Thoracic aorta (tissue), 2 donors: ENCODE measurements at places on chromosomes 1 and 21. TPM values are rescaled to one million over a fixed set of nuclear protein-coding genes. Genes with fewer than 3 reads are reported as not detected.

GRCh38 chr1:64595871-64596515 is 126.1 kb downstream of the CACHD1 start:
- no peaks in the 10 kb centered on the region for H3K27me3 ChIP-seq
- no peak for DNase-seq
- H3K36me3 ChIP-seq = no peaks in the 10 kb centered on the region
- H3K4me1 ChIP-seq = no peaks in the 10 kb centered on the region
- H3K27ac ChIP-seq = no peak overlapping the region
- H3K4me3 ChIP-seq = no peak overlapping the region

DNA sequence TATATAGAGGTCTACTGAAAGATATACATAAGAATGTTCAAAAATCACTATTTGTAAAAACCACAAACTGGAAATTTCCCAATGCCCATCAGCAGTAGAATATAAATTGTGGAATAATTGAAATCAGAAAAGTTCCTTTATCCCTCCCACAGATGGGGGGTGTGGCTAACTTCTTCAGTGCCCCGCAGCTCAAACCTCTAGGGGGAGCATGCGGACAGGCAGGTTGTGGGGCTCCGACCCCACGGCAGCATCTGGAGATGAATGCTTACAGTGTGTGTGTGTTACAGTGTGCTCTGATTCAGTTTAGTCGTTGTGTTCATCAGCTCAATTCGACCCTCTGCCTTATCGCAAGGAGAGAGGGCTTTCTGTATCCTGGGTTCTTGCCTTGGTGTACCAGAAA is 262.1 kb upstream of the LRRC7 start:
- no peak overlapping the region for H3K27ac ChIP-seq
- H3K27me3 ChIP-seq = no peaks in the 10 kb centered on the region
- H3K4me3 ChIP-seq = no peak overlapping the region
- H3K36me3 ChIP-seq = no peaks in the 10 kb centered on the region
- no peak for DNase-seq

GRCh38 chr1:64984737-64985136 is 18.4 kb upstream of the JAK1 start:
- H3K4me3 ChIP-seq = no peak overlapping the region
- H3K4me1 ChIP-seq = peaks cover 11% of the 10 kb centered on the region
- H3K36me3 ChIP-seq = peaks cover 20% of the 10 kb centered on the region
- no peaks in the 10 kb centered on the region for H3K27me3 ChIP-seq

- no peaks in the 10 kb centered on the region for H3K36me3 ChIP-seq
- H3K4me3 ChIP-seq = no peak overlapping the region
- no peaks in the 10 kb centered on the region for H3K27me3 ChIP-seq
- no peak for DNase-seq
These were observed 130.8 kb downstream of the FAF1 start for GRCh38 chr1:50829014-50829958.

DNA sequence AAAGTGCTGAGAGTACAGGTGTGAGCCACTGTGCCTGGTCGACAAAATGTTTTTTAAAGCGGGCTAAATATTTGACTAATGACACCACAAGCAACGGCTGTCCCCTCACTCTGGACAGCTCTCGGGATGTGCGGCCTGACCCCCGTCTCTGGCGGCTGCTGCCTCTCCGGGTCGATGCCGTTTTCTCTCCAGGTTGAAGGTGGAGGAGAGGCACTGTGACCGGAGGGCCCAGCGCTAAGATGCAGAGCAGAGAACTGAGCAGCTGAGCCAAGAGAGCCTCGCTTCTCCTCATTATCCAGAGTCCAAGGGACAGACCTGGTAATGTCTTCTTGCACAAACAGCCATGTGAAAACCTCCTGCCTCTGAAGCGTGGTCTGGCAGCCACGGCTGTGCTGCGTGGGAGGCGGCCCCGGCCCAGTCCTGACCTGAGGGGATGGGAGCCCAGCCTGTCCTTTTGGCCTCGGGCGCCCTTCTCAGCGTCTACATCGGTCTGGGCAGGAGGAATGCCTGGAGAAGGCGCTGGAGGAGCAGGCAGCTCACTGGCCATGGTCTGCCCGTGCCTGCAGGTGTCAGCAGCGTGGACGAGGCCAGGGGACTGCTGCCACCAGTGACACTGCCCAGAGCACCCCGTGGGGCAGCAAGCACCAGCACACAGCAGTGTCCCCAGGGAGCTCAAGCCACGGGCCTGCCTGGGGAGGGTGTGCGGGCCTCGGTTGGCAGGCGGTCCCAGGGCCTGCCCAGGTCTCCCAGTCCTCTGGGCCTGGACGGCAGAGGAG is 10.3 kb downstream of the MORN1 start:
- no peaks in the 10 kb centered on the region for H3K27me3 ChIP-seq
- peaks cover 3% of the 10 kb centered on the region for H3K4me1 ChIP-seq
- no peak overlapping the region for H3K27ac ChIP-seq
- no peaks in the 10 kb centered on the region for H3K36me3 ChIP-seq
- no peak overlapping the region for H3K4me3 ChIP-seq
- no peak for DNase-seq

- H3K27ac ChIP-seq = no peak overlapping the region
- H3K4me3 ChIP-seq = no peak overlapping the region
- H3K27me3 ChIP-seq = no peaks in the 10 kb centered on the region
- peaks cover 12% of the 10 kb centered on the region for H3K4me1 ChIP-seq
- no peak for DNase-seq
These were observed 72.6 kb upstream of the RGL1 start for GRCh38 chr1:183732236-183732880.

- no peak overlapping the region for H3K27ac ChIP-seq
- H3K4me3 ChIP-seq = no peak overlapping the region
- H3K36me3 ChIP-seq = no peaks in the 10 kb centered on the region
- H3K4me1 ChIP-seq = no peaks in the 10 kb centered on the region
- DNase-seq = no peak
These were observed 61.4 kb downstream of the PRKAB2 start for GRCh38 chr1:147110872-147111271.

- peak; percentile 84 for DNase-seq
- no peaks in the 10 kb centered on the region for H3K4me1 ChIP-seq
- H3K27me3 ChIP-seq = no peaks in the 10 kb centered on the region
- no peak overlapping the region for H3K4me3 ChIP-seq
These were observed 55.7 kb upstream of the CD1D start for GRCh38 chr1:158124999-158125398.

DNA sequence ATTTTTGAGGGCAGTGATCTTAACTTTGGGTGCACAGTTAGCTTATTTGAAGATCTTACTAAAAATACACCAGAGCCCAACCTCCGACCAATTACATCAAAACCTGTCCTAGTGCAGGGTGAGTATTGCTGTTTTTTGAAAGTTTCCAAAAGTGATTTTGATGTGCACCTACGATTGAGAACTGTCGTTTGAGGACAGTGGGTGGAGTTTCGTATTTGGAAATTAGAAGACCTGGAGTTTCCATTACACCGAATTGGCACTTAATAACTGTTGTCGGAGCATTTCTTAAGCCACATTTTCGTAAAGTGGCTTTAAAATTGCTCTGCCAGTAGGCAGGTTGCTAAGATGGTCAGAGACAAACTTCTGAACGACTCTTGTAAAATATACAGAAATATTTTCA is 1.1 kb downstream of the SOD1 start:
- no peak for DNase-seq
- no peaks in the 10 kb centered on the region for H3K27me3 ChIP-seq
- peak overlapping the region; percentile 93 for H3K27ac ChIP-seq
- peak overlapping the region; percentile 91 for H3K4me3 ChIP-seq
- peaks cover 14% of the 10 kb centered on the region for H3K4me1 ChIP-seq

DNA sequence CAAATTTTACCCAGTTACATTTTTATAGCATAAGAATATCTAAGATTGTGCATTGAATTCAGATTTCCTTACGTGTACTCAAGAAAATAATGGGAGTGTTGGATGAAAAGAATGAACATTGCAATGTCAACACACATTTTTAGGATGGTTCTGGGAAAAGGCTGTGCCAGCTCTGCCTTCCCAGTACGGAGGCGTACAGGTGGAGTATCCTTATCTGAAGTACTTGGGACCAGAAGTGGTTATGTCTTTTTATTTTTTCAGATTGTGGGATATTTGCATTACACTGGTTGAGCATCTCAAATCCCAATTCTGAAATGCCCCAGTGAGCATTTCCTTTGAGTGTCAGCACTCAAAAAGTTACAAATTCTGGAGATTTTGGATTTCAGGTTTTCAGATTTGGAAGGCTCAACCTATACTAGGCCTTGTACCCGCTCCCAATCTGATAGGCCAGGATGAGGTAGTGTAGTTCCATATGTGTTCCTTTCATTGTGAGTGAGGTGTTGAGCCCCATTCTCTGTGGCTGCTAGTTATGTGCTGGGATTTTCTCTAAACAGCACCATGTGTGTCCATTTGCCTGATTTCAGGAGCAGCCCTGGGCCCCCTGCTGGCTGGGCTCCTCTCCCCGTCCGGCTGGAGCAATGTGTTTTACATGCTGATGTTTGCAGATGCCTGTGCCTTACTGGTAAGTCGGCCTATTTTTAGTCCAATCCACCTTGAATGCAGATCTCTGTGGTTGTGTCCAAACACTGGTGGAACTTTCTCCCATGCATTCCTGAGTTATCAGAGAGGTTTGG is 60.8 kb downstream of the SLC37A1 start:
- H3K4me3 ChIP-seq = no peak overlapping the region
- H3K36me3 ChIP-seq = peaks cover 3% of the 10 kb centered on the region
- H3K27ac ChIP-seq = no peak overlapping the region

- H3K4me1 ChIP-seq = no peaks in the 10 kb centered on the region
- no peaks in the 10 kb centered on the region for H3K27me3 ChIP-seq
- no peak overlapping the region for H3K27ac ChIP-seq
- no peak overlapping the region for H3K4me3 ChIP-seq
- DNase-seq = no peak
- H3K36me3 ChIP-seq = no peaks in the 10 kb centered on the region
These were observed 189.9 kb downstream of the HUNK start for GRCh38 chr21:32062591-32063227.

GRCh38 chr1:183375381-183375780 is 42.8 kb downstream of the NMNAT2 start:
- no peaks in the 10 kb centered on the region for H3K4me1 ChIP-seq
- H3K4me3 ChIP-seq = no peak overlapping the region
- no peak overlapping the region for H3K27ac ChIP-seq

- H3K4me3 ChIP-seq = no peak overlapping the region
- H3K27ac ChIP-seq = no peak overlapping the region
- no peaks in the 10 kb centered on the region for H3K36me3 ChIP-seq
- H3K27me3 ChIP-seq = no peaks in the 10 kb centered on the region
- no peak for DNase-seq
These were observed 6.7 kb downstream of the C1orf115 start for GRCh38 chr1:220696863-220697231.

GRCh38 chr1:155196893-155197638 is 10.6 kb downstream of the THBS3 start:
- peaks cover 9% of the 10 kb centered on the region for H3K36me3 ChIP-seq
- no peaks in the 10 kb centered on the region for H3K27me3 ChIP-seq
- peaks cover 6% of the 10 kb centered on the region for H3K4me1 ChIP-seq
- no peak overlapping the region for H3K4me3 ChIP-seq
- no peak for DNase-seq

DNA sequence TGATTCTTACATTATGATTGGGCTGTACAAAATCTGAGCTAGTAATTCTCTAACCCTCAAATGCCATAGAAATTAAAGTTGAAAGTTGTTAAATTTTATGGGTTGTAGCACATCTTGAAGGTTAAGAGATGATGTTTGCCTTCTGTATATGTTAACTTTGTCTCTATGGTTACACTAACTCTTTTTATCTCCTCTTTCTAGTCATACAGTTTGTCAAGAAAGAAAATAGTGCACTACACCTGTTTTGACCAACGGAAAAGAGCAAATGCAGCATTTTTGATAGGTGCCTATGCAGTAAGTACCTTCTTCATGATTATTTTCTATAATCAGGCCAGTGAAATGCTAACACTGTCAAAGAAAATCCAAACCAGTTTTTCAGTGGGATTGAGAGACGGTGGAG is 38.2 kb downstream of the CDC14A start:
- DNase-seq = no peak
- H3K27ac ChIP-seq = no peak overlapping the region
- H3K36me3 ChIP-seq = no peaks in the 10 kb centered on the region
- peaks cover 5% of the 10 kb centered on the region for H3K4me1 ChIP-seq
- H3K4me3 ChIP-seq = no peak overlapping the region
- no peaks in the 10 kb centered on the region for H3K27me3 ChIP-seq

DNA sequence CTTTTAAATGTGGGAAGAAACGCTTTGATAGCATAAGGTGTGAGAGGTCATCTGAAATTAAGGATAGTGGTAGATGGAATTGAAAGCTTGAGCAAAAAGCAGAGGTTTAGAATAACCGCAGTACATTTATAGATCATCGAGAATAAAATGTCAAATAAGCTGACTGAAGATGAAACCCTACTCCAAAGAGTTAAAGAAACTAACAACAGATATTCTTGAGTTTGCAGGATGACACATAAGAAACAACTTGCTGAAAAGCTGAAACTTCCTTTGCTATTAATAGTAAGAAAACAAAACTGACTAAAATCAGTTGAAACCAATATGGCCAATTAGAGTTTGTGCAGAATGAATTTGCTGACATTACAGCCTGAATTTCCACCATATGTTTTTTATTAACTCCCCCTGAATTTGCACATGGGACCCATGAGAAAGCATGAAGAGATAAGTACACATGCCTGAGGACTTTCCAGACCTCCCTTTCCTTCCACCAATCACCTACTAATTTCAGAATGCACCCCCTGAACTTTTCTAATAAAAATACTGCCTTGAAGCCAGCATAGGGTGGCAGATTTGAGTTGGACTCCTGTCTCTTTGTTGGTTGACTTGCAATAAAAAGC is 1.7 kb upstream of the C1orf185 start:
- H3K4me3 ChIP-seq = no peak overlapping the region
- no peaks in the 10 kb centered on the region for H3K27me3 ChIP-seq
- no peak for DNase-seq

- peaks cover 18% of the 10 kb centered on the region for H3K4me1 ChIP-seq
- no peaks in the 10 kb centered on the region for H3K27me3 ChIP-seq
- no peak for DNase-seq
- H3K36me3 ChIP-seq = peaks cover 65% of the 10 kb centered on the region
- H3K4me3 ChIP-seq = no peak overlapping the region
These were observed 5.3 kb upstream of the DENND4B start for GRCh38 chr1:153951801-153952200.

- H3K4me3 ChIP-seq = no peak overlapping the region
- H3K27ac ChIP-seq = no peak overlapping the region
- H3K36me3 ChIP-seq = no peaks in the 10 kb centered on the region
These were observed 51.5 kb upstream of the PTCH2 start for GRCh38 chr1:44894591-44894990.

GRCh38 chr1:199302554-199302953 is 663.7 kb downstream of the PTPRC start:
- H3K4me3 ChIP-seq = no peak overlapping the region
- no peak for DNase-seq
- no peaks in the 10 kb centered on the region for H3K27me3 ChIP-seq

- DNase-seq = no peak
- no peaks in the 10 kb centered on the region for H3K36me3 ChIP-seq
- H3K27ac ChIP-seq = peak within 1 kb of the TSS; percentile 45
- peaks cover 8% of the 10 kb centered on the region for H3K4me1 ChIP-seq
- H3K27me3 ChIP-seq = no peaks in the 10 kb centered on the region
- peak within 1 kb of the TSS; percentile 71 for H3K4me3 ChIP-seq
These were observed at the start of gene KCNT2 for GRCh38 chr1:196608390-196609369. Gene KCNT2 (minus strand): TSS chr1:196608440. CDS start chr1:196608309, 131 bp downstream.

- H3K4me1 ChIP-seq = peaks cover 26% of the 10 kb centered on the region
- H3K27ac ChIP-seq = no peak overlapping the region
- no peaks in the 10 kb centered on the region for H3K36me3 ChIP-seq
- no peak for DNase-seq
These were observed 24.1 kb downstream of the RAP1A start for GRCh38 chr1:111643696-111644095.

Gene KRTAP13-2
- total RNA-seq = not detected

Gene SPATA45
- total RNA-seq = not detected

Gene TNFRSF4
- total RNA-seq = not detected

Gene RPE65
- not detected for total RNA-seq

Gene TRIM63
- total RNA-seq = not detected

Gene C1QTNF12
- 2.9 TPM for total RNA-seq

Gene OR2M2
- not detected for total RNA-seq

Gene POFUT2
- 87.3 TPM for total RNA-seq

Gene TRNP1
- 26.4 TPM for total RNA-seq
